ENCODE measurements at places on chromosomes 11 and 22.

- DNase-seq, result no peak
These were observed 1231.5 kb downstream of the JRKL start for GRCh38 chr11:97621282-97621681.

- no peak for DNase-seq
These were observed 193.3 kb downstream of the TRPC6 start for GRCh38 chr11:101390539-101390938.

- DNase-seq, result peak; percentile 86
These were observed at the start of gene ALKBH3 for GRCh38 chr11:43880640-43881159. TSS of gene ALKBH3 (plus strand) at chr11:43880831. CDS start at chr11:43882653, 1,822 bp downstream.

DNA sequence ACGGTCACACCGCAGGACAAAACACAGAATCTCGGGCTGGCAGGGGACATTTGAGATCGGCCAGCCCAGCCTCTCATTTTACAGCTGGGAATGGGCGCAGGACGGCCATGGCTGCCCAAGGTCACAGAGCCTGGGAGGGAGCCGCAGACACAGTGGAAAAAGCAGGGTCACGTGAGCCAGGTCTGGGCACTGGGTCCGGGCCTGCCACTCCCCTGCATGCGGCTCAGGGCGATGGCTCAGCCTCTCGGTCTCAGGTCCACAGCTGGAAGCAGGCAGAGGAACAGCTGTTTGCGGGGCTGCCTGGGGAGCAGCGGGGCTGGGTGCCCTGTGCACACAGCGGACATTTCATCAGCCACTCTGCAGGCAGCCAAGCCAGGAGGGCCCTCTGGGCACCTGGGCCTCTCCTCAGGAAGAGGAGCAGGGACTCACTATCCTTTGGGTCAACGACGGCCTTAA lies 10.4 kb upstream of the PPARA start:
- no peak for DNase-seq

- DNase-seq, result no peak
These were observed 33.5 kb upstream of the CD44 start for GRCh38 chr11:35105319-35106079.

GRCh38 chr11:77522215-77522614 lies 48.3 kb upstream of the PAK1 start:
- DNase-seq, result no peak

DNA sequence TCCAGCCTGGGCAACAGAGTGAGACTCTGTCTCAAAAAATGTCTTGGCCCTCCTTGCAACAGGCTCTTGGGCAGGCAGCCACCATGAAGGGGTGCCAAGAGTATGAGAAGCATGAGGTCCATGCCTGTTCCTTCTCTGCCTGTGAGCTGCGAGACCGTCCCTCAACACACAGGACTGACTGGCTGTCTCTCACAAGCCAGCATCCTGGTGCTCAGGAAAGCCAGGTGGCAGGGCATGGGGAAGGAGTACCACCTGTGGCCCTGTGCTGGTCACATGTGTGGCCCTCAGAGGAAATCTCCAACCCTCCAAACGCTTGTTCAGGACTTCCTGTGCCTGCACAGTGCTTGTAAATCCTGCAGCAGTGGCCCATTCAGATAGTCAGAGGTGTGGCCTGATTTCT lies 83.2 kb downstream of the ATXN10 start:
- no peak for DNase-seq

GRCh38 chr11:94593030-94593429 lies 25.9 kb downstream of the PIWIL4 start:
- DNase-seq, result peak; percentile 33

DNA sequence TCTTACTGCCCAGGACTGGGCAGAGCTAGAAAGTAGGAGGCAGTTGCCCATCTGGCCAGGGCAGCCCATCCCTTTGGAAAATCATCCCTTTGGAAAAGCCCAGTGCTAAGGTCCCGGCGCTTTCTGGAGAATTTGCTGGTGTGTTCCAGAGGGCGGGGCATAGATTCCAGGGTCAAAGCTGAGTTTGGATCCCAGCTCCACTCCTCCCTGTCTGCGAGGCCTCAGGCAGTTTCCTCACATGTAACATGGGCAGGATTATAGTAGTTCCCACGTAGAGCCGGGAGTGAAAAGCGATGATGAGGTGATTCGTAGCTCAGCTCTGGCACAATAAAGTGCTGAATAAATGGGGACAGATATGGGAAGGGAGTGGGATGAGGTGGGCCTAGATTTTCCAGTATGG lies 31.4 kb upstream of the LRRC10B start:
- DNase-seq, result no peak

- DNase-seq, result no peak
These were observed 70.6 kb upstream of the ATXN10 start for GRCh38 chr22:45600790-45601730.

- no peak for DNase-seq
These were observed 15.3 kb downstream of the HDHD5 start for GRCh38 chr22:17143826-17144225.

DNA sequence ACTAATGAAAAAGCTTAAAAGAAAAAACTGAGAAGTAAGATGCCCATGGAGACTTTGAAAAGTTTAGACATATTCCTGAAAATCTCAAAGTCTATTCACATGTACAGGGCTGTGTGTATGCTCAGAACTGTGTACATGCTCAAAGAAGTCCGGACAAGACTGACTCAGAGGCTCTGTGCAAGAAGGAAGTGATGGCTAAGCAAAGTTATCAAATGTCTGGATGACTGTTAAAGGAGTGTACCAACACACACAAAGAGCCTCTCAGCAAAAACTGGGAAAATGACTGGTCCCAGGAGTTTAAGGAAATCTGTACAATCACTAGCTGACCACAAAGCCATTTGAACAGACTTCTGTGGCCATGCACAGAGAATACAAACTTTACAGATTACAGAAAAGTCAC lies 33.1 kb upstream of the ARHGAP32 start:
- DNase-seq, result no peak

GRCh38 chr11:135022454-135022853 lies 610.4 kb upstream of the B3GAT1 start:
- no peak for DNase-seq

- peak; percentile 4 for DNase-seq
These were observed 12.1 kb downstream of the GNB1L start for GRCh38 chr22:19842393-19843106.

GRCh38 chr11:63719987-63720386 lies 38.7 kb downstream of the RTN3 start:
- DNase-seq, result no peak

GRCh38 chr22:20619045-20619892 lies 111.9 kb downstream of the MED15 start:
- DNase-seq, result no peak

DNA sequence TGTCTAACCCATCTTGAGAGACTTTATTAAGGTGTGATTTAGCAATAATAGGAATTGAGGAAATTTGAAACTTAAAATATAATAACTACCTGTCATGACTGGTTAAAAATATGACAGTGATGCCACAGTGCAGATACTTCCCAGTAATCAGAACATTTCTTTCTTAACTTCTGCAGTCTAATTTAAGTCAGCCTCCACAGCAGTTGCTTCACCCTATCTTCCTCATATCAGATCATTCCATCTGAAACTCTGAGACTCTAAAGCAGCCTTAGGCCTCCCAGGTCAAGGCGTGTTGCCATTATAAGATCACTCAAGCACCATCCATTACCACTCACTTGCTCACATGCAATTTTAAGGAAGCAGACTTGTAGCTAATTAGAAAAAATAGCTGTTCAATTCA lies 302.2 kb downstream of the AASDHPPT start:
- no peak for DNase-seq

DNA sequence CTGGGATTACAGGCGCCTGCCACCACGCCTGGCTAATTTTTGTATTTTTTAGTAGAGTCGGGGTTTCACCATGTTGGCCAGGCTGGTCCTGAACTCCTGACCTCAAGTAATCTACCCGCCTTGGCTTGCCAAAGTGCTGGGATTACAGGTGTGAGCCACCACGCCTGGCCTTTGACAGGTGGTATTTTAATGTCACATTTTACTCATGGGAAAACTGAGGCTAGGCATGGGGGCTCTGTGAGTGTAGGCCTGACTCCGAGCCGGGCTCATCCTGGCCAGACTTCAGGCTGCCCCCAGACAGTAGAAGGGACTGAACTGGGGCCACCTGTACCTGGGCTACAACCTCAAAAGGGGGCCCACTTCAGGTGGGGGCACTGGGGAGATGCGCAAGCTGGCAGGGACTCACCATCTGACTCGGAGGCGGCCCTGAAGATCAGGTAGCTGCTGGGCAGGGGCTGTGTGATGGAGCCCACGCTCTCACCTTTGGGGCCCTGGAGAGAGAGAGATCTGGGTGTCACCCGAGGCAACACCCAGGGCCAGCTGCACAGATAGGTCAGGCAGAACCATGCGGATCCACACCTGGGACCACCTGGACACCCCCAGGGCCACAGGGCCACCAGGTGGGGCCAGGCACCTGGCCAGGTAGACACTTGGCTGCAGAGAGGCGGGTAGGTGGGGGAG lies 45.8 kb downstream of the OSBPL5 start:
- no peak for DNase-seq

- DNase-seq, result no peak
These were observed 4.3 kb downstream of the IGSF9B start for GRCh38 chr11:133952199-133953190.

DNA sequence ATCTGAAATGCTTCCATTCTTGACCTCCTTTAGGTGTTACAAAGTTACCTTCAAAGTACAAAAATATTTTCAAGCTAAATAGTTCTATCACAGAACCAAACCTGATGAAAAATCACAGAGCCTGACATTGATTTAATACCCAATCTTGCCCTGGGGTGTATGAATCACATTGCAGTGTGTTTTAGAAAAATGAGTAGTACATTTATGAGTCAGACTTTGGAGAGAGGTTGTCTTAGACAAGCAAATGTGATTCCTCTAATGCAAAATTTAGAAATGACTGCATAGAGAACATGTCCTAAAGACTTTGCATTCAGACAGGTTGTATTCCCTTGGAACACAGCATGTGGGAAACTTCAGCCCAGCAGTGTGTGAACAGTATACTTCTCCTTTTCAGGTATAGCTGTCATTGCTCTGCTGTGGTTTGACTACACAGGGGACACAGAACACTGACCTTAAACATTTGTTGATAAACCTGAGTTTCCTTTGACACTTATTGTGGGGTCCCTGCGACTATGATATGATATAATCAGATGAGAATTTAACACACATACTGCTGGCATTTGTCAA lies 972.1 kb downstream of the JRKL start:
- DNase-seq, result no peak

- no peak for DNase-seq
These were observed 70.8 kb downstream of the NTM start for GRCh38 chr11:131441051-131441810.

- DNase-seq, result no peak
These were observed 35.1 kb upstream of the PDGFD start for GRCh38 chr11:104199053-104199452.

- no peak for DNase-seq
These were observed 96.6 kb upstream of the FAT3 start for GRCh38 chr11:92128026-92128425.

All from GM13977 (cell line).